H1 (cell line): ENCODE measurements at places on chromosomes 7 and 10. TPM values are rescaled to one million over a fixed set of nuclear protein-coding genes. Genes with fewer than 3 reads are reported as not detected.

DNA sequence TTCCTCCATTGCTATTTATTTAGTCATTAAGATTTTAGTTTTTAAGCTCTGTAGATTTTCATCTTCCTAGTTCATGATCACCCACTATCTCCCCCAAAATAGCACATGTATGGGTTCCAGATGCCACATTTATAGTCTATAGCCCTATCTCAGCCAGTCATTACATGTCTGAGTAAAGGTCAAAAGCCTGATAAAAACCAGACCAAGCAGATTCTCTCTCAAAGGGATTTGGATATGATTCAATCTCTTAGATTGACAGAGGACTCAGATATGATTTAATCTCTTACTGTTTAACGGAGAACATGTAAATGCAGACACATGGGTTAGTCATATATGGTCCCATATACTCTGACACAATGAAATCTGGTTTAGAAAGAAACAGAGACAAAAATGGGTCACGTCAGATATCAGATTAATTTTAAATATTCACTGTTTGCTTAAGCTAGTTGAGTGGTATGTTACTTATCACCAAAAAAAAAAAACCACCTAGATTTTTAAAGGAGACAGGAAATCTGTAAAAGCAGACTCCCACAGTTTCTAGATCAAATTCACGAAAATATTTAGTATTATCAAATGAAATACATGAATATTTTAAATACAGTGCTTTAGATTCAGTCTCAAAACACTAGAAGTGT lies 107.0 kb upstream of the LRRN3 start:
- H3K4me3 ChIP-seq = no peak overlapping the region
- H3K27ac ChIP-seq = no peak overlapping the region
- no peaks in the 10 kb centered on the region for H3K27me3 ChIP-seq
- no peak for DNase-seq
- H3K36me3 ChIP-seq = no peaks in the 10 kb centered on the region

DNA sequence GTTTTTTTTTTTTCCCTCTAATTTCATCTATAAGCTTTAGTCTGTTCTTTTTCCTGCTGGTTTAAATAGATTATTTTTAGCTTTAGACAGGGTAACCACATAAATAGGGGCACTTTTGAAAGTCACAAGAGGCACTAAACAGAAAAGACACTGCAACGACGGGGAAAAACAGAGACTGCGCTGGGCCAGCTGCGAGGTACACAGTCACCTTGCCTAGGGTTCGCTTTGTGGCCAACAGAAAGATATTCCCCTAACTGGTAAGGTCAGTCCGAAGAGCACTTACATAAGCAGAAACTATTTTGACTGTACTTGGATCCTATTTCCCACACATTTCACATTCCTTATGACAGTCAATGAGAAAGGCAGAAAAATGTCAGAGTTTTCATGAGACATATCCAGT lies 175.6 kb upstream of the PHF14 start:
- no peaks in the 10 kb centered on the region; the same call in 1 of the 2 replicates for H3K36me3 ChIP-seq
- no peaks in the 10 kb centered on the region for H3K27me3 ChIP-seq
- H3K4me3 ChIP-seq = no peak overlapping the region
- DNase-seq = no peak
- no peak overlapping the region for H3K27ac ChIP-seq

DNA sequence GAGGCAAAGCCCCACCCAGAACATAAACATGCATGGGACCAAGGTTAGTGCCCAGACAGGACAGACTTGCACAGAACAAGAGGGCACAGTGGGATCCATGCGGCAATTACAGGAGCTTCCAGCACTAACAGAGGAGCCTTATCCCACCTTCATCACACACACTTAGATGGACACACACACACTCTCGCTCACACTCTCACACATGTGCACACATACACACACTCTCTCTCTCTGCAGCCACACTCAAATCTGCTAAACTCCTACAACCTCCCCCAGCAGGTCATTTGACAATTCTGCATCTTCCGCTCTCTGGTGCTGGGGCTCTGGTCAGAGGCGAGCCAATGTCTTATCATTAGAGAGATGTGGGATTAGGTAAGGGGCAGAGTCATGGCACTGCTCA lies 120.5 kb downstream of the UBE2H start:
- no peak overlapping the region for H3K27ac ChIP-seq
- no peaks in the 10 kb centered on the region for H3K36me3 ChIP-seq
- no peaks in the 10 kb centered on the region for H3K27me3 ChIP-seq
- no peak overlapping the region for H3K4me3 ChIP-seq

- no peaks in the 10 kb centered on the region for H3K4me1 ChIP-seq
- no peak overlapping the region for H3K27ac ChIP-seq
- no peaks in the 10 kb centered on the region for H3K36me3 ChIP-seq
- no peak overlapping the region for H3K4me3 ChIP-seq
These were observed 66.1 kb upstream of the ABLIM1 start for GRCh38 chr10:114723991-114724715.

ELAPOR2 gene
- 32.9 TPM in 2 replicates for total RNA-seq

- 0 out of 2 replicates have a peak, but pooled peaks cover 2% of the 10 kb centered on the region for H3K4me1 ChIP-seq
- H3K27me3 ChIP-seq = no peaks in the 10 kb centered on the region
- no peak overlapping the region for H3K27ac ChIP-seq
- no peaks in the 10 kb centered on the region for H3K36me3 ChIP-seq
- H3K4me3 ChIP-seq = no peak overlapping the region
These were observed 42.4 kb downstream of the INSIG1 start for GRCh38 chr7:155340071-155340531.

PTPN20 gene
- not detected in 2 replicates for total RNA-seq

IDI2 gene
- not detected in 2 replicates for total RNA-seq

DNAJC12 gene
- 2.9 and 4.2 TPM in 2 replicates for total RNA-seq

GRCh38 chr7:31104361-31105255 lies 52.5 kb downstream of the ADCYAP1R1 start:
- no peaks in the 10 kb centered on the region for H3K4me1 ChIP-seq
- no peak overlapping the region for H3K4me3 ChIP-seq
- DNase-seq = no peak
- no peak overlapping the region for H3K27ac ChIP-seq
- no peaks in the 10 kb centered on the region for H3K36me3 ChIP-seq
- H3K27me3 ChIP-seq = no peaks in the 10 kb centered on the region; the same call in 1 of the 2 replicates

LBX1 gene
- total RNA-seq = not detected in 2 replicates

- no peaks in the 10 kb centered on the region for H3K36me3 ChIP-seq
- H3K4me1 ChIP-seq = peaks cover 5% of the 10 kb centered on the region; the same call in 1 of the 2 replicates
- no peak for DNase-seq
- no peak overlapping the region for H3K27ac ChIP-seq
- peaks cover 100% of the 10 kb centered on the region for H3K27me3 ChIP-seq
These were observed 4.4 kb upstream of the HOXA2 start for GRCh38 chr7:27106901-27107240.

DNA sequence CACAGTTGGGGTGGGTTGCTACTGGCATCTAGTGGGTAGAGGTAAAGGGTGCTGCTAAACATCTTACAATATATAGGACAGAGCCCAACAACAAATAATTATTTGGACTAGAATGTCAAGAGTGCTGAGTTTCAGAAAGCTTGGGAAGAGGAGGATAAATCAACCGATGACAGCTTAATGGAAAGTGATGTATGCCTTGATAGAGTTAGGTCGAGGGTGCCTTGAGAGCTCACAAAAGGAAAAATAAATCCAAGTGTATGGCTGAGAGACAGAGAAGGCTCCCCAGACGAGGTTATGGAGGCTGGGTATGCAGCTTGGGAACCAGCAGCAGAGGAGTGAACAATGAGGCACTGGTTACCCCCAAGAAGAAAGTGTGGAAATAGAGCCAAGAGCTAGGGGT lies 211.1 kb downstream of the HDAC9 start:
- no peaks in the 10 kb centered on the region for H3K36me3 ChIP-seq
- H3K27ac ChIP-seq = no peak overlapping the region
- no peaks in the 10 kb centered on the region for H3K4me1 ChIP-seq
- DNase-seq = no peak

- H3K36me3 ChIP-seq = no peaks in the 10 kb centered on the region
- no peaks in the 10 kb centered on the region for H3K27me3 ChIP-seq
- H3K27ac ChIP-seq = no peak overlapping the region
These were observed 703.5 kb downstream of the GATA3 start for GRCh38 chr10:8758029-8758428.

- H3K4me3 ChIP-seq = no peak overlapping the region
- H3K27ac ChIP-seq = no peak overlapping the region
- H3K4me1 ChIP-seq = no peaks in the 10 kb centered on the region
- H3K27me3 ChIP-seq = no peaks in the 10 kb centered on the region
- no peak for DNase-seq
These were observed 40.4 kb upstream of the MPP7 start for GRCh38 chr10:28343252-28343651.

DNA sequence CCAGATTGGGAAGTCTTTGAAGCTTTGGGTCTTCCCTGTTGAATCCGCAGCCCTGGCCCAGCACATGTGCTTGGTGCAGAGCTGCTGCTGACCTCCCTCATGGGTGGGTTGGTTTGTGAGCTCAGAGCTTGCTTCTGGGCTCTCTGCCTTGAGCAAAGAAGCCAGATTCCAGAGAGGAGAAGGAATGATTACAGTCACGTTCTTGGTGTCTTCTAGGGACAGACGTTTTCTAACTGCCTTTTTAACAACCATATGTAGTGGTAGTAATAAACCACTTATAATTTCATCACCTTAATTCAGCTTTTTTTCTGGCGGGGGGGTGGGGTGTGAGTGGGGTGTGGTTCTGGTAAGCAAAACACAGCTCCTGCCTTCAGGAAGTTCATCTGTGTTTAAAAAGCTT lies 39.5 kb downstream of the LRMDA start:
- peaks cover 7% of the 10 kb centered on the region for H3K4me1 ChIP-seq
- H3K27me3 ChIP-seq = no peaks in the 10 kb centered on the region
- H3K36me3 ChIP-seq = no peaks in the 10 kb centered on the region
- DNase-seq = no peak
- H3K4me3 ChIP-seq = no peak overlapping the region
- no peak overlapping the region for H3K27ac ChIP-seq

HOXA2 gene
- total RNA-seq = not detected in 2 replicates

DNA sequence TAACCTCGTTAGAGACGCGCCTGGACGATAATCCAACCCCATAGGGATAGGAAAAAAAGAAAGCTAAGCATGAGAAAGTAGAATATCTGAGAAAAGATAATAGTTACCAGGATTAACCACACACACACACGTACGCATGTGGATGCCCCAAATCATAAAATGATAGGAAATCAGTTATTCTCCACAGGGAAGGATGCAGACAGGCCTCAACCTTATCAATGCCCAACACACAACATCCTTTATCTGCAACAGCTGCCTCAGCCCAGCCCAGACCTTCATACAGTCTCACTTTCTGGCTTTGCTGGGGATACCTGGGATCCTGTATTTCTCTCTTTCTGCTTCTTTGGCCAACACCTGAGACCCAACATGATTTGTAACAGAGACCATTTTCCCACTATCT lies 123.0 kb downstream of the NOC3L start:
- DNase-seq = no peak
- H3K4me1 ChIP-seq = no peaks in the 10 kb centered on the region
- no peak overlapping the region for H3K4me3 ChIP-seq
- no peaks in the 10 kb centered on the region for H3K36me3 ChIP-seq
- no peaks in the 10 kb centered on the region; the same call in 1 of the 2 replicates for H3K27me3 ChIP-seq
- H3K27ac ChIP-seq = no peak overlapping the region

MINDY3 gene
- total RNA-seq = 13.1 and 13.6 TPM in 2 replicates

- DNase-seq = no peak
- H3K36me3 ChIP-seq = no peaks in the 10 kb centered on the region
- no peaks in the 10 kb centered on the region for H3K4me1 ChIP-seq
These were observed 364.9 kb downstream of the ANKRD30A start for GRCh38 chr10:37490266-37490665.

GFRA1 gene
- 2.0 TPM in 2 replicates for total RNA-seq

ADGRA1 gene
- total RNA-seq = 0.08 and 0.17 TPM in 2 replicates

- no peaks in the 10 kb centered on the region; the same call in 1 of the 2 replicates for H3K4me1 ChIP-seq
- no peak for DNase-seq
- no peaks in the 10 kb centered on the region for H3K36me3 ChIP-seq
These were observed 31.8 kb upstream of the SRGN start for GRCh38 chr10:69056129-69056528.

DNA sequence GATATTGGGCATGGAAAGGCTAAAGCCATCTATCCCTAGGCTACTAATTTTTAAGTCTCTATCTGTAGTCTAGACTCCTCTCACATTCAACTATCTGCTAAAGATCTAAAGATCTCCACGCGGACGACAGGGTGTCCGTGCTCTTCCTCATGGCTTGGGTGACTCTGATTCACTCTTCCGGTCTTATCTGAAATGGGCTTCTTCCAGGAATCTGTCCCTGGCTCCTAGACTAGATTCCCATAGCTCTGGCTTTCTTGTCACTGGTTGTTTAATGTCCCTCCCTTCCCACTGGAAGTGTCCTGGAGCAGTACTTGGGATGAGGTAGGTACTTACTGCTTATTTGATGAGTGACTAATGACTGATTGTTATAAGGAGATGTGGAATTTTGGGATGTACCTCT lies 62.0 kb upstream of the PODXL start:
- no peak overlapping the region for H3K4me3 ChIP-seq
- peaks cover 7% of the 10 kb centered on the region for H3K4me1 ChIP-seq
- DNase-seq = no peak

DNA sequence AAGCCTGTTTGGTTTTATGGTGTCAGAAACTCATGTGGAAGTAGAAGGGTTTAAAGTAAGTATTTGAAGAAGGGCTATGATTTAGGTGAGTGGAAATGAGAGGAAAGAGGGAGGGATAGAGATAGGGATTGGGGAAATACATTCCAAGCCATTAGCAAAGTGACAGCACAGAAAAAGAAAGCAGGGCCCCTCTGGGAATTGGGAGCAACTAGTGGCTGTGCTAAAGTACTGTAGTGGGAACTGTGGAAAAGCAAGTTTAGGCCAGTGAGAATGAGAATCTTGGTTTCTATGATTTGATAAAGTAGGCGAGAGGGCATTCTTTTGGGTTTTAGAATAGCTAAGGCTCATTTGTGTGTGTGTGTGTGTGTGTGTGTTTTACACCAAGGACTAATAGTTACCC lies 5.0 kb downstream of the PRKG1 start:
- peaks cover 29% of the 10 kb centered on the region; the same call in 1 of the 2 replicates for H3K4me1 ChIP-seq
- H3K36me3 ChIP-seq = no peaks in the 10 kb centered on the region
- H3K27me3 ChIP-seq = no peaks in the 10 kb centered on the region
- peak overlapping the region; percentile 25; the same call in 1 of the 2 replicates for H3K4me3 ChIP-seq
- peak overlapping the region; percentile 16; the same call in 1 of the 2 replicates for H3K27ac ChIP-seq
- no peak for DNase-seq

TFEC gene
- total RNA-seq = not detected in 2 replicates

DNA sequence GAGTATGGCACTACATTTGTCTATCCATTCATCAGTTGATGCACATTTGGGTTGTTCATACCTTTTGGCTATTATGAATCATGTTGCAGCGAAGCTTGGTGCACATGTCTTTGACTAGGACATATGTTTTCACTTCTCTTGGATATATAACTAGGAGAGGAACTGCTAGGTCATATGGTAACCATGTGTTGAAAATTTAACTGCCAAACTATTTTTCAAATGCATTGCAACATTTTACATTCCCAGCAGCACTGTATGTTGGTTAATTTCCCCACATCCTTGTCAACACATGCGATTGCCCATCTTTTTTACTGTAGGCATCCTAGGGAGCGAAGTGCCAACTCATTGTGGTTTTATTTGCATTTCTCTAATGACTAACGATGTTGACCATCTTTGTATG lies 183.4 kb downstream of the PRKCQ start:
- H3K27ac ChIP-seq = no peak overlapping the region
- DNase-seq = no peak
- H3K27me3 ChIP-seq = no peaks in the 10 kb centered on the region
- no peaks in the 10 kb centered on the region for H3K4me1 ChIP-seq

CYP2C18 gene
- 0.13 TPM in 1 of 2 replicates, not detected in the other for total RNA-seq
